ENCODE measurements at places on chromosomes 6 and 20.

- no peak for DNase-seq
These were observed 25.5 kb downstream of the PCK1 start for GRCh38 chr20:57586370-57586793.

DNA sequence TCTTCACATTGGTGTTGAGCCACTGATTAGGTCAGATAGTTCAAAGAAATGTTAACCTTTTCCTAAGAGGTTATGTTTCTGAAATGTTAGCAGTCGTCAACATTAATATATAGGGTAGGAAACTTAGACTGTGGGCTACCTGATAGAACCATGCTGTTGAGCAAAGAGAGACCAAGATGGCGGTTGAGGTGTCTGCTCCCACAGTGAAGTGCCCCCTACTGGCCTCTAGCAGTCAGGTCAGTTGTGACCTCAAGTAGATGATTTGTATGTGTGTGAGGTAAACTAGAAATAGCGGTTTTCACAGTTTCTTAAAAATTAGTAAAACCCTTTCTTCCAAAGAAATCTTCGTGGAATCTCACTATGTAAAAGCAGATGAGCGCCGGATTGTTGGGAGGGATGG lies 40.3 kb downstream of the MTHFD1L start:
- no peak for DNase-seq

- DNase-seq, result no peak
These were observed 879 bp upstream of the INSM1 start for GRCh38 chr20:20366876-20367574.

DNA sequence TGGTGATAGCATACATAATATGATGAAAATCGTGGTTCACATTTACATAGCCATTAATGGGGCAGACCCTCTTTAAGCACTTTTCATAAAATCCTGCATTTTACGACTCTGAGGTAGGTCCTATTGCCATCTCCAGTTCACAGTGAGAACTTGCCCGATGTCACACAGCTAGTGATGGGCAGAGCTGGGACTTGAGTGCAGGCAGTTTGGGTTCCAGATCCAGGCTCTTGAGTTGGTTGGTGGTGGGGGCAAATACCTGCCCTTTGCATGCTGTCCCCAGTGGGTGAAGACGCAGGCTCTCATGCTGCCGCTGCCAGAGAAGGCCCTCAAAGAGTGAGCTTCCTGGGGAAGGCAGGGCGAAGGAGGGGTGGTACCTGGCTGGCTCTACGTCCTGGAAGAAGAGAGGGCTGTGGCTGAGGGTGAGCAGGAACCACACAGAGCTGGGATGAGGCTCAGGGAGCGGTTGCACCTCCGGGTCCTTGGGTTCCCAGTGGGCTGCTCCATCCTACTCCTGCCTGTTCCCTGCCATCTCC lies 6.1 kb upstream of the BAK1 start:
- no peak for DNase-seq

DNA sequence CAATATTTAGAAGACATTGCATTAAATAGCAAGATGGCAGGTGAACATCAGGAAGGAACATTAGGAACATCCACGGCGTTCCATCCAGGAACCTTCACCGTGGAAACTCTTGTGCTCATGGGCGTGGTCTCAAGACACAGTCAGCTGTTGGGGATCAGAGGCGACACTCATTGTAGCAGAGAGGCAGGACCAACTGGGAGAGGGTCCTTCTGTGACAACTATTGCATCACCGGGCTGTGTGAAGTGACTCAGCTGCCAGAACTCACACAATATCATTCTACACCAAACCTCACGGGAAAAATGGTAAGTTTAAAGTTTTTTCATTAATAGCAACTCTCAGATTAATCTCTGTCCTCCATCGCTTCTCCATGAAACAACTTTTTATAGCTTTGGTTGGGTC lies 334.8 kb upstream of the SULF2 start:
- DNase-seq, result no peak

GRCh38 chr20:21180248-21180647 lies 54.4 kb downstream of the KIZ start:
- no peak for DNase-seq

DNA sequence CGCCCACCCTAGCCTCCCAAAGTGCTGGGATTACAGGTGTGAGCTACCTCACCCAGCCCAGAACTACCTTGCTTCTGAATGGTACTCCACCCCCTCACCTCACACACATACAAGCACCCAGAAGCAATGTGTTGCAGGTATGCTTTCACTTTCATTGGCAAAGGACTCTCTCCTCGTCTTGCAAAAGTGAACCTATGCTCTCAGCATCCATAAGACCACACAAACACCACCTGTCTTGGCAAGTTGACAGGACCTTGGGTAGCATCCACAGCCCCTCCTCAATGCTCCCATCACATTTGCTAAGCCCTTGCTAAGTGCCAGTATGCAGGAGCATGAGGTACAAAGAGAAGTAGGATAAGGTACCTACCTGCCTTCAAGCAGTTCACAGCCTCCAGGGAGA lies 3.7 kb downstream of the KIF13A start:
- no peak for DNase-seq

DNA sequence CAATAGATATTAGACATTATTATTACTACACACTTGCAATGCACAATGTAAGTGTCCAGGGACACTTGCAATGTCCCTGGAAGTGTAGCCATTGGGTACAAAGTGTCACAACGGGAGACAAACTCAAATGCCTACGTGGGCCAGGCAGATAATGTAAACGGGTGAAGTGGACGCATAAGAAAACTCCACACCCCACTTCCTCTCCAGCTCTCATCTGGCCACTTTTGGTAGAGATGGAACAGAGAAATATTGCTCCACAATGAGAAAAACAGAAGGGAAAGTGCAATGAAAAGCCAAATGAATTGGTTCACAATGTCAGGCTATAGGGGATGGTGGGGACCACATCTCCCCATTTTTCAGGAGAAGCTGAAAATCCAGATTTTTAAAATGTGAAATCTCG lies 9.4 kb downstream of the SULF2 start:
- DNase-seq, result no peak

- DNase-seq, result no peak
These were observed 8.5 kb upstream of the TRIM40 start for GRCh38 chr6:30127238-30128093.

GRCh38 chr6:50698546-50698945 lies 14.8 kb upstream of the TFAP2D start:
- no peak for DNase-seq

DNA sequence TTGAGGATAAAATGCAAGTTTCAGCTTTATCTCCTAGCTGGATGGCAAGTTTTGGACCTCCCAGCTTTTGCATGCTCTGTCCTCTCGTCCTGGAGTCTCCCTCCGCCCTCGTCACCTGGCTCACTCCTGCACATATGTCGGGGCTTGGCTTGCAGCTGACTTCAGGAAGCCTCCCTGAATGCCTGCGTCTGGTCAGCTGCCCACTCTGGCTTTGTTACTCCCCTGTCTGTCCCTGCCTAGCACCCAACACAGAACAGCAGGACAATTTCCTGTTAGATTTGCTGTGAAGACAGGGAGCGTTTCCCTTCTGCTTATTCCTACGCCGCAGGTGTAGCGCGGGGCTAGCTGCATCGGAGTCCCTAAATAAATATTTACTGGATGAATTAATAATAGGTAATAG lies 5.4 kb downstream of the JPH2 start:
- no peak for DNase-seq

DNA sequence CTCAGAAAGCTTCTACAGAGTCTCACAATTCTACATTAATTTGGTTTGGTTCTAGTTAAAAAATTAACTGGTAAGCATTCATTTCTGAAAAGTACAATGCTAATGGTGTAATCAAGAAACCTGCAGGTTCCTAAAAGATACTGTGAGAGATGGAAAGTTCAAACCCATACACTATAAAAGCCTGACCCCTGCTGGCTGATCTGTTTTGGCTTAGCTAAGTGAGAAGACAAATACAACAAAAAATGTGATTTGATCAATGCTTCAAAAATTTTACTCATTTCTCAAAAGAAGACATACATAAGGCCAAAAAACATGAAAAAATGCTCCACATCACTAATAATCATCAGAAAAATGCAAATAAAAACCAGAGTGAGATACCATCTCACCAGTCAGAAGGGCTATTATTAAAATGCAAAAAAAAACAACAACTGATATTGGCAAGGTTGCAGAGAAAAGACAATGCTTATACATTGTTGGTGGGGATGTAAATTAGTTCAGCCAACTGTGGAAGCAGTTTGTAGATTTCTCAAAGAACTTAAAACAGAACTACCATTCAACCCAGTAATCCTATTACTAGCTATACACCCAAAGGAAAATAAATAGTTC lies 102.8 kb downstream of the MOXD1 start:
- DNase-seq, result peak; percentile 10

DNA sequence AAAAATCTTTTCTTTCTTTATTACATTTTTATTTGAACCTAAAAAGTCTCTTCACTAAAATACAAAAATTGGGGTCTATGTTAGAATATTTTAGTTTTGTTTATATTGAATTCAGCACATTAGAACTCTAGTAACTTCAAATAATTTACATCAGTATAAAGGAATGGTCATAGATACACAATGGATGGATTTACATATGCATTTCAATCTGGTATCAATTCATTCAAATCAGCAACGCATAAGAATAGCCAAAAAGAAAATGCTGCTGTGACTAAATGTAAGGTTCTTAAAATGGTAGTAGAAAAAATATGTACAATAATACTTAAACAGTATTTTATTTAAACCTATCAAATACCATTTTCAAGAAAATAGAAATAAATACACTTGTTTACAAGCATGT lies 47.6 kb upstream of the MANEA start:
- no peak for DNase-seq

DNA sequence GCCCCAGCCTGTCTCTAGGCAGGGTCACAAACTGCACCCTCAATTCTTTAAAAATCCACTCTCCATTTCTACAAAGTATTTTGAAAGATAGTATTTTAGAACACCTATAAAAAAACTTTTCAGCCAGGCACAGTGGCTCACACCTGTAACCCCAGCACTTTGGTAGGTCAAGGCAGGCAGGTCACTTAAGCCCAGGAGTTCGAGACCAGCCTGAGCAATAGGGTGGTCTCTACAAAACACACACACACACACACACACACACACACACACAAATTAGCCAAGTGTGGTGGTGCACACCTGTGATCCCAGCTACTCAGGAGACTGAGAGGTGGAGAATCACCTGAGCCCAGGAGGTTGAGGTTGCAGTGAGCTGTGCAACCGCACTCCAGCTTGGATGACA lies 30.2 kb downstream of the SLC23A2 start:
- no peak for DNase-seq

GRCh38 chr20:50575865-50576720 lies 65.9 kb downstream of the PTPN1 start:
- DNase-seq, result peak; percentile 73

DNA sequence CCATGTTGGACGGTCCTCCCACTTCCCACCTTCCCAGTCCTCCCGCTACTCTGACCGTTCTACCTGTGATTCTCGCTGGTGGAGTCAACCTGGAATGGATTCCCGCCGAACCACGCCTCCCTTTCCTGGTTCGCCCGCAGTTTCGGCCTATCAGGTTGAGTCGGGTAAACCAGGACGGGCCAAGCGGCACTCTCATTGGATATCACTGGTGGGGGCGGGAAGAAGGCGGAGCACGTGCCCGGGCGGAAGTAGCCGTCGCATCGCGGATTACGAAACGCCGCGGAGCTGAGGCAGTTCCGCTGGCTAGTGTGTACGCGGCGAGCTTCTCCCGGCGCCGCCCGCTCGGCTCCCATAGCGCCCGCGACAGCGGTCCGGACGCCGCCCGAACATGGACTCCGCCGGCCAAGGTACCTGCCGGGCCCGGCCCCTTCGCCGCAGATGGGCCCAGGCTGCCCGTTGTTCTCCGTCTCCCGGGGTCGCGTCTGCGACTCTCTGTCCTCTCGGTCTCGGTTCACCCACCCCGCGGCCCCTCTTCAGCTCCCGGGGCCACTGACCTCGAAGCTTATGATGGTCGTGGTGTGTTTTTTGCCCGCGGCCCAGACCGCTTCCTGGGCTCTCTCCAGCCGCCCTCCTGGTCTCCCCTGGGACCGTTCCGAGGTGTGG lies at the start of gene TPD52L2:
Gene TPD52L2 (plus strand): TSS at position 293 of the 663 bp plus-strand sequence. CDS start 96 bp downstream, at position 389.
- peak; percentile 98 for DNase-seq

DNA sequence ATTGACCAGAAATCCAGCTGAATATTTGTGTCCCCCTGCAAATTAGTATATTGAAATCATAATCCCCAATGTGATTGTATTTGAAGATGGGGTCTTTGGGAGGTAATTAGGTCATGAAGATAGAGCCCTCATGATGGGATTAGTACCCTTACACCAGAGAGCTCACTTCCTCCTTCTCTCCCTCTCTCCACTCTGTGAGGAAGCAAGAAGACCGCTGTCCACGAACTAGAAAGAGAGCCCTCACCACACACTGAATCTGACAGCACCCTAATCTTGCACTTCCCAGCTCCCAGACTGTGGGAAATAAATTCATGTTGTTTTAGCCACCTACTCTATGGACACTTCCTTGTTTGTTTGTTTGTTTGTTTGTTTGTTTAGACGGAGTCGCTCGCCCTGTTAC lies 11.9 kb upstream of the PLAGL1 start:
- no peak for DNase-seq

DNA sequence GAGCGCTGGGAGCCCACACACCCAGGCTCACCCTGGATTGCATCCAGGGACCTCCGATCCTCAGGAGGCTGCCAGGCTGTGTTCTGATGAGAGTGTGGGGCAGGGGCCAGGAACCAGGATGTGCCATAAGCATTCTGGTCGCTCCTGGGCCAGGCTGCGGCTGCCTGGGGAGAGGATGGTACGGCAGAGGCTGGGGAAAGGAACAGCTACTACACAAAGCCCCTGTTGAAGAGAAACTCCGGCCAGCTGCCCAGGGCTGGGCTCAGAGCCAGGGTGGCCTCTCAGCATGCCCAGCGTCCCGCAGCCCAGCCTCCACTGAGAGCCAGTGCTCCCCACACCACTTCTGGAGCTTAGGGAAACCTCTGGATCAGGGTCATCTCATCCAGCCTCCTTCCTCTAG lies 21.7 kb upstream of the OCSTAMP start:
- no peak for DNase-seq

DNA sequence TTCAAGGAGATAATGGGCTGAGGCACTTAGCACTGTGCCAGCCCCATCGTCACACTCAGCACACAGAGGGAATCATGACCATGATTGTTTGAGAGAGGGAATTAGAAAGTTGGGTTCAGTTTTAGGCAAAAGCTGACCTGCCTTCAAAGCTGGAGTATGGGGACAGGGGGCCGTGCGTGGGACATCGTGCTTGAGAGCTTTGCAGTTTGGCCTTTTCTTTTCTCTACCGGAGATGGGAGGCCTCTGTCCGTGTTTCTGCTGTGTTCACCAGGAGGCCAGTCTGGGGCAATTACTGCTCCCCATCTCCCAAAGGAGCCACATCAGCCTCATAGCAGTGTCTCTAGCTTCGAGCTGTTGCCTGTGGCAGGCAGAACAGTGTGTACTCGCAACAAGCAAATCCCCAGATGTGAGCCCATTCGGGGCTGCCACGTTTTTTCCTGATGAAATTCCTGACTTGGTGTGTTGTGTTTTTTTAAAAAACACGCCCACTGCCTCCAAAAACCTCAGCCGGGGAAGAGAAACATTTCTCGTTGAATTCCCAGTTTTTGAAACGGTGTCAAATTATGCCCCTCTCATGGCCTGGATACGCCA lies 20.2 kb downstream of the EYA2 start:
- no peak for DNase-seq

Data from stimulated activated CD4-positive, alpha-beta T cell treated with anti-CD3 and anti-CD28 coated beads, Interleukin-4, amount 100 ng/mL, for 1 hour (primary cell).